ENCODE measurements at places on chromosomes 13 and 19.

DNA sequence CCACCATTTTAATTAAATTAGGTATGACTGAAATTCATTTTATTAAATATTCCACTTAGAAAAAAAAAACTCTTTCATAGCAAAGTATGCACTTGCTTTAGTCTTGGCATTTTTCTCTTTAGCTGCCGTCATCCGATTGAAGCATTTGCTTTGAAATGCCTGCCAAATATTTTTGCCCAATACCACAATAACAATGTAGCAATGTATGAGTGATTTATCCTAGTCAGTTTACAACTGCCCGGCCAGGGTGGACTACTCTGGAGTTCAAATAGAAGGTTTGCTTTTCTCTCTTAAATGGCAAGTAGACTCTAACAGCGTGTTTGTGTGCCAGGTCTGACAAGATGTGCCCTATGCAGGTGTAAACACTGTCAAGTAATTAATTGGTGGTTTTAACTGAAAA lies 675.3 kb upstream of the SGCG start:
- DNase-seq: no peak

DNA sequence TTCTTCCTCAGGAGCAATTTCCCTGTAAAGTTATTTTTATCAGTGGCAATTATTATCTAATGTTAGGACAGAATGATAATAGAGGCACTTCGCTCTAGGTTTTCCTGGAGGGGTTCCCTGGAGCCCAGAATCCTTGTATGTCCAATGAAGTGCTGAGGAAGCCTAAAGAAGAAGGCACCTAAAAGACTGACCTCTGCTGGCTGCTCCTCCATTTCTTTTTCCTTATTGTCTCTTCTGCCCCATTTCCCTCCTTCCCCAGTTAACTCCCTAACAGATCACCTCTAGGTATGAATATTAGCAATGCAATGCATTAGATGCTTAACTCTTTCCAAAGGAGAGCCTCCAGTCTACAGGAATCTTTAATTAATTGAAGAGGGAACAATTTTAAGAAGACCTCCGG lies 985.4 kb downstream of the DIAPH3 start:
- no peak for DNase-seq

- DNase-seq: no peak
These were observed 238.2 kb downstream of the B3GLCT start for GRCh38 chr13:31437975-31438374.

GRCh38 chr13:66972659-66973058 lies 257.5 kb downstream of the PCDH9 start:
- DNase-seq: no peak

GRCh38 chr13:44135566-44135965 lies 238.1 kb upstream of the SERP2 start:
- DNase-seq: no peak

DNA sequence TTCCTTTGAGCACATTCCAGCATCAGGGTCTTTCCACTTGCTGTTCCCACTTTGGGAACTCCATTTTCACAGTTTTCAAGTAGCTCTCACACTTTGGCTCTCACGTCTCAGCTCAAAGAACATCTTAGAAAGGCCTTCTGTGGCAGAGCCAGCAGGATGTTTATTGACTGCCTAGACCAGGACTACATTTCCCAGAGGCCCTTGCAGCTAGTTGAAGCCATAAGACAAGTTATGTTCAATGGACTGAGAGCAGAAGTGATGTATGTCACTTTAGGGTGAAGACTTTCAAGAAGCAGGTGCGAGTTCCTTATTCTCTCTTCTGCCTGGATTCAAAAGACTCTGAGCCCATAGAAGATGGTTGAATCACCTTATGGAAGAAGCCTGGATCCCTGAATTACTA lies 4.3 kb upstream of the HAUS5 start:
- no peak for DNase-seq

DNA sequence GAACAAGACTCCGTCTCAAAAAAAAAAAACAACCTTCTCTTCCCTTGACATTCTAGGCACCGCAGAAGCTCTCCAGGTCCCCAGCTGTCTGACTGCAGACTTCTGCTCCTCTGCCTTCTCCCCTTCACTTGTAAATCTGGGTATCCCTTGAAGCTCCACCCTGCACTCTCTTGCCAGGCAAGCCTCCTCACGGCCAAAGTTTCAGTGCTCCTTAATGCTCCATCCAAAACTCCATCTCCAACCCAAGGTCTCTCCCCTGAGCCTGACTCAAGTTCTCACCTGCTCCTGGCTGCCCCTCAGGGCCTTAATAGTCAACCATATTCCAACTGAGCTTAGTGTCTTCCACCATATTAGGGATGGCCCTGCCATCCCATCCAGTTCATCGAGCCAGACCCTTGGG lies 1.4 kb upstream of the CLDND2 start:
- no peak for DNase-seq

- no peak for DNase-seq
These were observed 765.9 kb upstream of the SLITRK1 start for GRCh38 chr13:84648069-84648640.

- no peak for DNase-seq
These were observed 4.0 kb upstream of the MCF2L start for GRCh38 chr13:112964971-112965492.

DNA sequence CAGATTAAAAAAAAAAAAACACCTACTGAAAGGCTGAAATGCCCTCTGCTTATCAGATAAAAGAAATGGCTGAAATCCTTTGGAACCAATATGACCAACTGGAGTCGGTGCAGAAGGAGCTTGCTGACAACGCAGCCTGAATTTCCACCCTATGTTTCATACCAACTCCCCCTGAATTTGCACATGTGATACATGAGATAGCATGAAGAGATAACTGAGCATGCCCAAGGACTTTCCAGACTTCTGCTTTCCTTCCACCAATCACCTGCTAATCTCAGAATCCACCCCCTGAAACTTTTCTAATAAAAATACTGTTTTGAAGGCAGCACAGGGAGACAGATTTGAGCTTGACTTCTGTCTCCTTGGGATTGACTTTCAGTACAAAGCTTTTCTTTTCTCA lies 32.2 kb upstream of the WDFY2 start:
- DNase-seq: no peak

DNA sequence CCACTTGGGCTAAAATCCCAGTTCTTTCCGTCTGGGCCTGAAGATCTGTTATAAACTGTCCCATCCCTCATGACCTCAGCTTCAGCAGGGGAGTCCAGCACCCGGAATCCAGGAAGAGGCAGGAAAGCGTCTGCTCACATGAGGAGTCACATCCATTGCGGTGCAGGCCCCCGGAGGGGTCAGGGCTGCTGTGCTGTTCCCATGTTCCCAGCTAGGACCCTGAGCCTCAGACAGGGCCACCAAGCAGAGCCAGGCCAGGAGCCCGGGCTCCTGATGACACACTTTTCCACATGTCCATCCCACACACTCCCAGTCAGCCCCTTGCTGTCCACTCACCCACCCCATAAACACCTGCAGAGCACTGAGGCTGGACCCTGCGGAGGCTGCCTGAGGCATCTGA lies 45.3 kb upstream of the VSTM2B start:
- no peak for DNase-seq

DNA sequence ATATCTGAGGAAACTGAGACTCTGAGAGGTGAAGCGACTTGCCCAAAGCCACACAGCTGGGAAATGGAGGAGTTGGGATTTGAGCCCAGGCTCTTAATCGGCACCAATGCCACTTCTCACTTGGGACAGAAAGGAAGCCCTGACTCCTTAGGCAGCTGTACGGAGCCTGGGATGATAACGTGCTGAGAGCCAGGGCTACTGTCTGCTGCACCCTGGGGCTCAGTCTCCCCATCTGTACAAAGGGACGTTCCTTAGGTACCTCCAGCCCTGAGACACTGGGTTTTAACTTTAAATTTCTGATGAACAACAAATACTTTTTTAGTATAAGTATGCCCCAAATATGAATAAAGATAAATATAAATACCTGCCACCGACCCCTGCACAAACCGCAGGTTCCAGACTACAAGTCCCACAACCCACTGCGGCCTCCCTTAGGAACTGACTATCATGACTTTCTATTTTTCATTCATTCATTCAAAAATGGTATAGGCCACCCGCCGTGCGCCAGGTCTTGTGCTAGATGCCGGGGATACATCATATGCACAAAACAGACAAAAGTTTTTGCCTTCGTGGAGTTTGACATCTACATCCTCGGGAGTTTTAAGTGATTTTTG lies 776 bp upstream of the NCLN start:
- DNase-seq: no peak

DNA sequence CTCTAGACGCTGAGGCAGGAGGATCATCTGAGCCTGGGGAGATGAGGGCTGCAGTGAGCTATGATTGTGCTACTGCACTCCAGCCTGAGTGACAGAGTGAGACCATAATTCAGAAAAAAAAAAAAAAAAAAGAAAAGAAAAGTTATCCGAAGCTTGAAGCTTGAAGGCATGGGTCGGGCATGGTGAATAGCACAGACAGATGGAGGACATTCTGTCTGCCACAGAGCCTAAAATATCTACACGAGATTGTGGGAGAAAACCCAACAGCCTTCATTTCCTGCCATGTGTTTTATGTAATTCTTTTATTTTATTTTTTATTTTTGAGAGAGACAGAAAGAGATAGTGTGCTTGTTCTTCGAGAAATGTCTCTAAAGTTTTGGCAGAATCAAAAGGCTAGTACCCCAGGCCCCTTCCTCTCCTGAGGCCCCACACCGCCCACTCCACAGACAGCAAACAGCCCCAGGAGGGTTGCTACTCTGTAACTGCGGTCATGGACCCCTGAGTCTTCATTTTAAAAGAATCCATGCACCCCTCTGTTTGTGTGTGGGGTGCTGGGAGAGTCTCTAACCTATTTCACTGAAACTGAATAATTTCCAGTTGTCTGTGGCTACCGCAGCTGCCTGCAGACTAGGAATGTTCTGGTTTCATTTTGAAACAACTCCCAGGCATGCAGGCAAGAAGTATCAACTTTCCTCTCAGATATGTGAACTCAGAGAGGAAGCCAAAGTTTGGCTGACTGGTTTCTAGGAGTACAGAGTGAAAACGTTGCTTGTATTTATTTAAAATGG lies 38.4 kb upstream of the RCBTB2 start:
- DNase-seq: no peak

GRCh38 chr19:32010071-32010470 lies 335.3 kb upstream of the ZNF507 start:
- DNase-seq: no peak

- DNase-seq: no peak
These were observed 1.7 kb upstream of the SBK3 start for GRCh38 chr19:55546822-55547614.

DNA sequence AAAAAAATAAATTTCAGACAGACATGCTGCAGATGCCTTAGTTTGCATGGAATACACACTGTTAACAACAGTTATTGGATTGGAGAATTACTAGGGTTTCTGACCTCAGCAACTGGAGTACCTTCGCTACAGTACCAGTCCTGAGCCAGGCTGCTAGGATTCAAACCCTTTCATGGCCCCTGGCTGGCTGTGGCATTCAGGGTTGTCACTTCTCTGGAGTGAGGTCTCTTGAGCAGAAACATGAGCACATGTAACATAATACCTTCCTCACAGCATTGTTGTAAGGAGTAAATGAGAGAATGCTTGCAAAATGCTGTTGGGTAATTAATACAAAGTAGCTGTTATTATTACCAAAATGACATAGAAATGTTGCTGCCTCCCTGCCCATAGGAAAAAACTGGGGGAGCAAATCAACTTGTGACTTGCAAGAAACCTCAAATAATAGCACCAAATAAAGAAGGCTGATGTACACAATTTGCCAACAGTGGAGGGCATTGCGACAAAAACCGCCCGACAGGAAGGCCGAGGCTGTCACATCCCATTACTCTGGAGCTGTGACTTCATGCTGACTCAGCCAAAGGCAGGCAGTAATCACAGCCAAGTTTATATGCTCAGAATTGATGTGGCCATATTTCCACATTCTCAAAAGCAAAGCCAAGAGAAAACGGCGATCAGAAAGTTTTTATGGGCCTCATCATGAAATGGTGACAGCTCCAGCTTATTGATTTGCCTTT lies 100.4 kb downstream of the RFC3 start:
- DNase-seq: no peak

- no peak for DNase-seq
These were observed 59.3 kb downstream of the CRYL1 start for GRCh38 chr13:20466371-20466770.

- DNase-seq: no peak
These were observed 9.5 kb downstream of the XAB2 start for GRCh38 chr19:7619671-7620441.

GRCh38 chr13:60327511-60327910 lies 69.5 kb upstream of the TDRD3 start:
- DNase-seq: no peak

GRCh38 chr13:30456290-30456689 lies 9.4 kb downstream of the HMGB1 start:
- DNase-seq: no peak

DNA sequence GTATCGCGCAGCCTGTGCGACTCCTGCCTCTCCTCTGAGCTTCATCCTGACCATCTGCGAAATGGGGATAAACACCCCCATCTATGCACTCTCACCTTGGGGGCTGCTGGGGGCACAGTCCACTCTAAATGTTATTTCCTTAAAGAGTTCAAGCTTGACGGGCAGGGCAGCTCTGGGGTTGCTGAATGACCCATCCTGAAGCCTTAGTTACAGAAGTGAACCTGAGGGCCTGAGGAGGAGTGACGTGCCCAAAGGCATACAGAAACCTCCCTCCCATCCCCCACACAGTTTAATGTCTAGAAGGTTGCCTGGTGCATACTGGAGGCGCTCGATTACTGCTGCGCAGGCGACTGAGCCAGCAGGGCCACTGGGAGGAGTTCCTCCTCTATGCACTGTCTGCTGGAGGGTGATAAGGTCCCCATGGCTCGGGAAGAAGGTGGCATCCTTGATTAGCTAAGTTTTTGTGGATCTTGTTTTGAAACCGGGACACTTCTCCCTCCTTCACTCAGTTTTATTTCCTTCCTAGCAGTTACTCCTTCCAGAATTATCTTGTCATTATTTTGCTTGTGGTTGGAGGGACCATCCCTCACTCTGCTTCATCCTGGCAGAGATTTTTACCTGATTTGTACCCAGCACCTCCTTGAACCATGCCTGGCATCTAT lies 572 bp upstream of the FKBP8 start:
- DNase-seq: peak; percentile 73

- DNase-seq: no peak
These were observed 13.9 kb downstream of the C3 start for GRCh38 chr19:6706633-6706958.

- DNase-seq: no peak
These were observed 14.1 kb upstream of the RELB start for GRCh38 chr19:44987148-44987675.

DNA sequence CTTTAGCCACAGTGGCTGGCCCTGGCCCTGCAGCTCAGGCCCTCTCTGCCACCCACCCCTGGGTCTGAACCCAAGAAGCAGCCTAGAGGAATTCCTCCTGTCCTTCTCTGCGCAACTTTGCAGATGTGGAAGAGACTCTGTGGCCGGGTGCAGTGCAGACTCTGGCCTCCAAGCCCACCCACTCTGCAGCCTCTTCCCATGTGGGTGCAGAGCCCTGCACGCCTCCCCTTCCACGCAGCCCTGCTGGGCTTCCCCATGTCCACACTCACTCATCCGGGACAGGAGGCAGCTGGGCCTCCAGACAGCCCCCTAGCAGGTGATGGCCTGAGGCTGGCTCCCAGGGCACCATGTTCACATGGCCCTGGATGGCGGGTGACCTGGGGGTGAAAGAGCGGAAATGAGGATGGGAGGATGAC lies 2.5 kb downstream of the TEX29 start:
- no peak for DNase-seq

GRCh38 chr19:18591735-18592385 lies 3.3 kb downstream of the REX1BD start:
- no peak for DNase-seq

- no peak for DNase-seq
These were observed 210.8 kb downstream of the RFC3 start for GRCh38 chr13:34028496-34029442.

- no peak for DNase-seq
These were observed 844.9 kb downstream of the OLFM4 start for GRCh38 chr13:53873558-53873957.

Data from GM12864 (cell line).